ENCODE measurements at places on chromosomes 3 and 15.
A peak's percentile ranks its signal among the peaks of the same experiment; 100 is the strongest.

DNA sequence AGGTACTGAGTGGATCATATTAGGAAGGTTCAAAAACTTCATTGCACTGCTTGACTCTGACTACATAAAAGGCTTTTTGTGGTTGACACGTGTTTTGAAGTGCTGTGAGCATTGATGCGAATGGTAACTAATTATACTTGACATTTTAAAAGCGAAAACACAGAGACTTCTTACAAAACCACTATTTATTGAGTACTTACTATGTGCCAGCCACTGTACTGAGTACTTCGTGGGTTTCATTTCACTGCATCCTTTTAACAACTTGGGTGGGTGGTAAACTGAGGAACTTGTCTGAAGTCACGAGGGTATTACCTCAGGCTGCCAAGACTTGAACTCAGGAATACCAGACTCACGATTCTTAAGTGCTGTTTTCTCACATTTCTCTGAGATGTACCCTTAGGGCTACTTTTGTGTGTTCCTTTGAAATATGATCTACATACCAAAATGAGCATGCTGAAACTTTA, 45.3 kb upstream of the PPP4R2 start:
- DNase-seq: no peak

GRCh38 chr3:3109407-3110298, 521 bp downstream of the IL5RA start:
- DNase-seq: no peak

GRCh38 chr3:126431103-126431534, 36.4 kb downstream of the CFAP100 start:
- DNase-seq: no peak

- no peak for DNase-seq
Measured at GRCh38 chr15:31302778-31303725, 23.6 kb upstream of the KLF13 start.

DNA sequence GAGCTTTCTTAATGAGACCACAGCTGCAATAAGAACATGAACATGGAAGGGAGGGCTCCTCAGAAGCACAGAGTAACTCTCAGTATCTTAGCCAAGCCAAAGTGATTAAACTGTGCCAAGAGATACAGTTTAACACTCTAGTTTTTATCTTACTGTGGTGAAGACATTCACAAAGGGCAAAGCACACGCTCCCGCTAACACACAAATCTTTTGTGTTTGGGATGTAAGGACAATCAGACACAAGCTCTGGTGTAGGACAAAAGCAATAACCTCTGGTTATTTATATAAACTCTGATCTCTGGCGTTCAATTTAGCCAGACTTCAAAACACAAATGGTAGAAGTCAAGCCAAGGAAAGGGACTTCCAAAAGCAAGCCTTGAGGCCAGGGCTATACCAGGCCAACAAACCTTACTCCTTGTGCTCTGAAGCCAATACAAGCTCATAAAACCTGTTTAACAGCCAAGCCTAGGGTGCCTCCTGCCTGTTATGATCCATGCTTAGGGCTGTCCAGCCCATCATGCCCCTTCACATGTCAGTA, 27.8 kb downstream of the DPH3 start:
- DNase-seq: no peak

- DNase-seq: no peak
Measured at GRCh38 chr15:82870727-82871320, 61.4 kb downstream of the WHAMM start.

GRCh38 chr3:189232790-189233189, 61.0 kb downstream of the TPRG1 start:
- no peak for DNase-seq

GRCh38 chr3:50551681-50552435, 15.7 kb downstream of the C3orf18 start:
- DNase-seq: no peak

GRCh38 chr3:123914829-123915228, 30.7 kb upstream of the MYLK start:
- DNase-seq: no peak

GRCh38 chr15:58454950-58455401, 23.2 kb downstream of the LIPC start:
- DNase-seq: no peak

DNA sequence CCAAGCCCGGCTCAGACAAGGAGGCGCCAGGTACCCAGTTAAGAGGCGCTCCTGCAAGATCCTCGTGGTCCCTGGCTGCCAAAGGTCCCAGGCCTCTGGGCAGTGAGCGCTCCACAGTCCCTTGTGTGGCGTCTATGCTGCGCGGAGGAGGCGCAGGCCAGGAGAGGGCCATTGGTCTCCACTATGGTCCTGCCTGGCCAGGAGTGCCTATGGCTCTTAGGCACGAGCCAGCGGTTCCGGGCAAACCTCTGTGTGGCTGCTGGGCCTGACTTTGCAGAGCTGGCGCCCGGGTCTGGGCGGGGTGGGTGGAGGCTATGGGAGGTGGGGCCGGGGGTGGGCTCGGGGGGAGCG, 660 bp upstream of the ADAMTSL3 start:
- DNase-seq: no peak

- no peak for DNase-seq
Measured at GRCh38 chr3:73521734-73522336, 102.9 kb downstream of the PDZRN3 start.

DNA sequence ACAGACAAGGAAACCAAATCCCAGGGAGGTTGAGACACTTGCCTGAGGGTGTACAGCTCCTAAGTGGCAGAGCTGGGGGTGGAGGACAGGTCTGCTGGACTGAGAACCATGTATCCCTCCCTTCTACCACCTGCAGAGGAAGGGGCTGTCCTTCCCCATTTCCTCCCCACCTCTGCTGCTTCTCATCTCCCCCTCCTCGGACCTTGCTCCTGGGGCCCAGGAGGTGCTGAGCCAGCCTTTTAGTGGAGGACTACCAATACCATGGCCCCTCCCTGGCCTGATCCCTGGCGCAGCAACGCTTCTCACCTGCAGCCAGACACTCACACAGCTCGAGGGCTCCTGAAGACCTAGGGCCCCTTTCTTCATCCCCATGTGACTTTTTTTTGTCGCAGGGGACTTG, 50.4 kb downstream of the IDH2 start:
- no peak for DNase-seq

DNA sequence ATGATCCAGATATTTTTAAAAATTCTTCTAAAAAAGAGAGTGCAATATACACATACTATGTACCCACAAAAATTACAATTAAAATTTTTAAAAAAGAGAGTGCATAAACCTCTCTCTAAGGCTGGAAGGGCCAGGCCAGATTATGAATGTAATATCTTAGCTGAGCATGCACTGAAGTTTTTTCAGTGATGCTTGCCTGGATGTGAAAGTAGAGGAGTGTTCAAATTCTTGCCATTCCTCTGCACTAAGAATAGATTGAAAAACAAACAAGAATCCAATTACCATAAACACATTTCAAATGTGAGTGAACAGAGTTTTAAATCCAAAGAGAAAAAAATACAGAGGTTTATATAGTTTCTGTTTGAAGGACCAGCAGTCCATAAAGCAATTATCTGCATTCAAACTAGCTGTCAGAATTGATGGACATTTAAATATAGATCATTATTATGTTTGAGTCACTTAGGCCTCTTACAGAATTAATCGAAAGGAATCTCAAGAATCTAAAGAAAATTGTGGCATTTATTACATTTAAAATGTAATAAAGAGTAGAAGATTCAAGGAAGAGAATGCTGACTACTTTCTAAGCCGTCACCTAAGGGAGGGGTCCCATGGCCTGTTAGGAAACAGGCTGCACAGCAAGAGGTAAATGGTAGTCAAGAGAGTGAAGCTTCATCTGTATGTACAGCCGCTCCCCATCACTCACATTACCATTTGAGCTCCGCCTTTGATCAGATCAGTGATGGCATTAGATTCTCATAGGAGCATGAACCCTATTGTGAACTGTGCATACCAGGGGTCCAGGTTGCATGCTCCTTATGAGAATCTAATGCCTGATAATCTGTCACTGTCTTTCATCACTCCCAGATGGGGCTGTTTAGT, 159.3 kb upstream of the MDFIC2 start:
- DNase-seq: no peak

DNA sequence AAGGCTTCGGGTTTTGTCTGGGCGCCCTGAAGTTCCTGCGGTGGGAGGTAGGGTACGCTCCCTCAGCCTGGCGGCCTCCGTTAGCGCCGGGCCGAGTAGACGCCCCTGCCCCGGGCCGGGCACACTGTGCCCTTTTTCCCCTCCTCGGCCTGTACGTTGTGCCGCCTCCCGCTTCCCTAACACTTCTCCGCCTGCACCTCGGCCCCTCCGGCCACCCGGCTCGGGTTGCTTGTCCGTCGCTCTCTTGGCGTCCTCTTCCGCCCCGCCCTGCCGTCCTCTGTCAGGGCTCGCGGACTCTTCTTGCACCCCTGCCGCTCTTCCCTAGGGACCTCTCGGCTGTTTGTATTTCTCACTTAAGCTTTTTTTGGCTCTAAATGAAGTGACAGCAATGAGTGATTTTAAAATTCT, 384 bp downstream of the KNL1 start:
- peak; percentile 19 for DNase-seq

GRCh38 chr15:71755092-71755970, 55.0 kb upstream of the NR2E3 start:
- no peak for DNase-seq

- DNase-seq: peak; percentile 64
Measured at GRCh38 chr3:196274585-196274984, 12.9 kb downstream of the PCYT1A start.

DNA sequence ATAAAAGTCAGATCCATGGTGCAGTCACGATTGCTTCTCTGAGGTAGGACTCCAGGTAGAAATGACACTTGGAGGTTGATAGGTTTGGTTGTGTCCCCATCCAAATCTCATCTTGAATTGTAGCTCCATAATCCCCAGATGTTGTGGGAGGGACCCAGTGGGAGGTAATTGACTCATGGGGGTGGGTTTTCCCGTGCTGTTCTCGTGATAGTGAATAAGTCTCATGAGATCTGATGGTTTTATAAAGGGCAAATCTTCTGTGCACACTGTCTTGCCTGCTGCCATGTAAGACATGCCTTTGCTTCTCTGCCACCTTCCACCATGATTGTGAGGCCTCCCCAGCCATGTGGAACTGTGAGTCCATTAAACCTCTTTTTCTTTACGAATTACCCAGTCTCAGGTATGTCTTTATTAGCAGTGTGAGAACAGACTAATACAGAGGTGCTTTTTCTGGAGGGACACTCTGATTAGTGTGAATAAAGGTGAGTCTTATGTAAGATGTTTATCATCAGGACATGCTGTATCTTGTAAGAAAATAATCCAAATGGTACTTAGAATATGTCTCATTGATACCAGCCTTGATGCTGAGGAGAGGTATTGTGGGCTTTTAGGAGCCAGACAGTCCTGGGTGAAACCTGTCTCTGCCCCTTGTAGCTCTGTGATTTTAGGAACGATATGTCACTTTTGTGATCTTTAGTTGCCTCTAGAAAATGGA, 43.0 kb downstream of the SLCO3A1 start:
- DNase-seq: no peak

DNA sequence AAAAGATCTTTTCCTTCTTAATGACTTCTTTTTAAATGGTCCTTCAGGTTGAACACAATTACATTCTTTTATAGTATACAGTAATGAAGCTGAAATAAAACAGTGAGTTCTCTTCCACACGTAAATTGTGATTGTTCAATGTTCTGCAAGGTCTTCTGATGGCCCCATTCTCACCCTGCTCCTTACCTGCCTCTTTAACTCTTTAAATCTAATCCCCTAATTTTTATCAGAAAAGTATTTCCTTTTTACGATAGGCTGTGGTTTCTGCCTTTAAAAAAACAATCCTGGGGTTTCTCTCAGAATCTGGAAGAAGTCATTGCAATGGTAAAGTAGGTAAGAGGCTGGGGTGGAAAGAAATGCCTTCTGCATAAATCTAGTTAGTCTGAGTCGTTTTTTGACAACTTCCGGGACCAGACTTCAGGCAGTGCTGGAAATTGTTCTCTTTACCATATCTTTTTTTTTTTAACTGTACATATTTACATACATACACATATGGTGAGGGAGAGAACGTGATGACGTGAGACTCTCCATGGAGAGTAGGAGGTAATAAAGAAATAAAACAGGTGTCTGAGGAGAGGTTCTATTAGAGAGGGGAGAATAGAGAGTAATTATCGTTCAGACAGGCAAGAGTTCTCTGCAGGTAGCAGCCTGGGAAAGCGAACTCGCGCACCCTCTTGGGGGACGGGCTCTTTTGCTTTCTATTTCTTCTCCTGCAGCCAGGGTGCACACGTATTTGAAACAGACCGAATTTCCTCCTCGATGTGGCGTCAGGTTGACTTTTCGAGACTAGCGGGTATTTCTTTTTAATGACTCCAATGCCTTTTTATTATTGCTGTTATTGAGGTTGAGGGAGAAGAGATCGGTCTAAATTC, at the start of gene SIDT1:
Gene SIDT1 (plus strand): TSS at position 730 of the 872 bp plus-strand sequence. CDS start 467 bp downstream, outside the sequence.
- DNase-seq: no peak

DNA sequence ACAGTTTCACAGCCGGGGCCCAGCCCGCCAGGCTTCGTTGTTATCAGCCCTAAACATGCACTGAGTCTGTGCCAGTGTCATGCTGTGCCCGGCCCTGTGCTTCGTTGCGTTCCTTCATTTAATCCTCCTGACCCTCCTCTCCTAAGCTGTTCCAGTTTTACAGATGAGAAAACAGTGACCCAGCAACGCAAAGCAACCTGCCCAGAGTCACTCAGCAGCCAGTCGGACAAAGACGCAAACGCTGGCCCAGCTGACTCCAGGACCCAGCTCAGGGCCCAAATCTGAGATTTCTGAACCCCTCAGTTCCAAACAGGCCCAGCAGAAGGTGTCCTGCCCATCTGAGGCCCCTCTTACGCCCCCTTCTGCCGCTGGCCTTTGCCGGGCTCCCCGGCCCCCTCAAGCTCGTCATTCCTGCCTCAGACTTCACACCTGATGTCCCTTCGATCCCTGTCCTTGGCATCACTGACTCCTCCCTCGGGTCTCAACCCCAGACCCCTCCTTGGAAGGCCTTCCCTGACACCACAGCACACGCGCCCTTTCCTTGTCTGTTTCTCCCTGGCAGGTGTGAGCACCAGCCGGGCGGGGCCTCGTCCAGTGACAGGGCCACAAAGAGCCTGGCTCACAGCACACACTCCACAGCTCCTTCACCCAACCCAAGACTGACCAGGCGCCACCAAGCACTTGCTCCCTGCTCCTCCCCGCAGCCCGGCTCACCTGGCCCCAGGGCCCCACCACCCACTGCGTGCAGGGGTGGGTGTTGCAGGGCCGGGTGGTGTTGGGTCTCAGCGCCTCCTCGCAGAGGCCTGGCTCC, 48.1 kb downstream of the ADAMTS7 start:
- no peak for DNase-seq

- no peak for DNase-seq
Measured at GRCh38 chr15:29844290-29844903, 22.1 kb upstream of the TJP1 start.

DNA sequence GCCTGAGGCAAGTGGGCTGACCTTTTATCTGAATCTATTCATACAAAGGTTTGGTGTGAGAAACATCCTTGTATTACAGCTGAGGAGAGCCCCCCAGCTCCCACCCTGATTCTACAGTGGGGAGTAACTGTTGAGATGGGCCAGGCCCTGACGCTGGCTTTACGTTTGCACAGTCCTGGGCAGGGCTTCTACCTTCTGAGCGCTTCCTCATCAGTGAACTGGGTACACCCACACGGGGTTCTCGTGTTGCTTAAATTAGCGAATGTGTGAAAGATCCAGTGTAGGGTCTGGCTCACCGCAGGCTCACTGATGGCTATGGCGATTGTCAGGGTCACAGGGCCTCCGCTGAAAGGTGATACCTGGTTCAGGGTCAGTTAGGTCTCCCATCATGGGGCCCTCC, 7.3 kb upstream of the GHRL start:
- DNase-seq: no peak
